ENCODE measurements at places on chromosomes 7 and 10. TPM values are rescaled to one million over a fixed set of nuclear protein-coding genes. Genes with fewer than 3 reads are reported as not detected.

The FAM25G gene
- not detected for total RNA-seq

The BTRC gene
- total RNA-seq: 24.6 TPM

The PAPOLB gene
- 0.05 TPM for total RNA-seq

The CYP2W1 gene
- 0.30 TPM for total RNA-seq

The HYAL4 gene
- 0.19 TPM for total RNA-seq

The DGKI gene
- total RNA-seq: 8.3 TPM
